ENCODE measurements at places on chromosomes 12 and 14.
A peak's percentile ranks its signal among the peaks of the same experiment; 100 is the strongest.

DNA sequence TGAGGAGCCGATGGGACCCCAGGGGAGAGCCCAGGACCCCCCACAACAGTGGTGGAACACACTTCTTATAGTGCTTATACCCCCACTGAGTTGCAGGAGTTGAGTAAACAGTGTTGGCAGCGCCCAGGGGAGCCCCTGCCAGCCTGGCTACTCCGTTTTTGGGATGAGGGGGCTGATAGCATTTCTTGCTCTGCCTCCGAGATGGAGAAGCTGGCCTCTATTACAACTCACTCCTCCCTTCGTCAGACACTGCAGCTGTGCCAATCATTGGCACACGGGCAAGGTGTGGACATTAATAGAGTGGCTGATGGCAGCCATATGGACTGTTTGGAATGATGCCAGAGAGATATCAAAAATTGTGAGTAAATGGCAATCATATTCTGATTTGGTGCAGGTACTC lies 94.9 kb upstream of the TMPO start:
- DNase-seq, result no peak

DNA sequence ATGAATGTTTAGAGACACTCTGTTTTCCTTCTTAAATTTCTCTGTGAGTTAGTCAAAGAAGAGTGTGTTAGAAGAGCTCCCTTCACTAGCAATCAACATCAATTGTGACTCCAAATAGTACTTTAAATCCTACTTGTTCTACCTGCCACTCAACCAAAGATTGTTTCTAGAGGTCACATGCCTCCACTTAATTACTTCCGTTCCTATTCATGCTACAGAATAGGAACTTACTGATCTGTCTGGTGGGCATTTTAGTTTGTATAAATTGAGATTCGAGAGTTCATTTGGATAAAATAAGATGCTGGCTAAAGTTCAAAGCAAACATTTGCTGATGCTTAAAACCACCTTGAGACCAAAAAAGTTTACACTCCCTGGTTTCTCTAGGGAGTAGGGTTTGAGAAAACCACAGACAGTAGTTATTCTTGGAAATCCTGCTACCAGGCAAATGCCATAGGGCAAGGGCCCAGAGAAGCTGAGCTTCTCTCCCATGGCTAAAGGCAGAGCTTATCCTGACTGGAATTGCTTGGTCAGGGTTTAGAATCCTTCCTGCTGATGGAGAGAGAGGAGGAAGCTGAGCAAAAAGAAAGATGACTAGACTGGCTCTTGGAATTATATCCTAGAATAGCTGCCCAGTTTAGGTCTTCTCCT lies 389.6 kb upstream of the ATP2B1 start:
- DNase-seq, result no peak

- no peak for DNase-seq
These were observed 18.3 kb upstream of the JDP2 start for GRCh38 chr14:75409316-75410205.

- DNase-seq, result no peak
These were observed 51.6 kb upstream of the DLK1 start for GRCh38 chr14:100674897-100675619.

DNA sequence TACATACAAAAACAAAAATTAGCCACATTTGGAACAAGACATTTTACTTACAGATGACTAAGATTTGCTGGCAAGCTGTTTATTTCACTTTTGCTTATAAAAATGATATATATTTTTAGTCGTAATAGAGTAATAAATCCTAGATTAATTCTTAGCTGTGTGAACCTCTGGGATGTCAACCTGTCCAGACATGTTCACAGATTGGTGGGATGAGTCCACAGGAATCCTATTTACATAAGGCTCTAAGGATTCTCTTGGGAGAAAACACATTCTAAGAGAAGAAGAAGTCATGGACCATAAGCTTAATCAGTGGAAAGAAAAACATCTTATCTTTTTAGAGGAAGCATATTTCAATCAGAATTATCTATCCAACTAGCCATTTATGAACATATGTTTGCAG lies 797.4 kb downstream of the C12orf50 start:
- no peak for DNase-seq

- peak; percentile 24 for DNase-seq
These were observed 11.1 kb upstream of the NINJ2 start for GRCh38 chr12:674272-674781.

GRCh38 chr12:65845751-65846537 lies 21.7 kb downstream of the HMGA2 start:
- DNase-seq, result no peak
